Activated CD4-positive, alpha-beta memory T cell treated with anti-CD3 and anti-CD28 coated beads, Interleukin-2, amount 10 ng/mL, durations not matched to agents 7 days and 5 days (primary cell): ENCODE measurements at places on chromosomes 1 and 21. TPM values are rescaled to one million over a fixed set of nuclear protein-coding genes. Genes with fewer than 3 reads are reported as not detected.

TDRD10 gene
- total RNA-seq: not detected

CIART gene
- total RNA-seq: 1.5 TPM

CFAP45 gene
- total RNA-seq: 1.0 TPM

RHBDL2 gene
- not detected for total RNA-seq

GOLPH3L gene
- 24.8 TPM for total RNA-seq

HES2 gene
- total RNA-seq: 0.13 TPM

F3 gene
- 0.15 TPM for total RNA-seq

CELA3A gene
- not detected for total RNA-seq

DISP3 gene
- 0.38 TPM for total RNA-seq

DSCAM gene
- not detected for total RNA-seq

CYP4B1 gene
- total RNA-seq: not detected

TPTE gene
- not detected for total RNA-seq

TMEM125 gene
- not detected for total RNA-seq

LRRC3 gene
- total RNA-seq: 3.7 TPM

SYNC gene
- not detected for total RNA-seq

PDZK1 gene
- not detected for total RNA-seq

OR10J1 gene
- total RNA-seq: not detected

PIP5K1A gene
- 61.1 TPM for total RNA-seq

PCNX2 gene
- total RNA-seq: 23.2 TPM

AGMAT gene
- 8.4 TPM for total RNA-seq
